ENCODE measurements at places on chromosomes 12 and 14. TPM values are rescaled to one million over a fixed set of nuclear protein-coding genes. Genes with fewer than 3 reads are reported as not detected.

The GPR137C gene
- 0.51 TPM for total RNA-seq

The MYF5 gene
- total RNA-seq, result not detected

The POTEM gene
- not detected for total RNA-seq

The SERPINA3 gene
- 7.2 TPM for total RNA-seq

The PEBP1 gene
- total RNA-seq, result 175 TPM

The DNAI7 gene
- total RNA-seq, result 0.17 TPM

The P2RX2 gene
- total RNA-seq, result not detected

The SDSL gene
- 12.4 TPM for total RNA-seq

The PLEKHG7 gene
- total RNA-seq, result not detected

The KRT79 gene
- not detected for total RNA-seq

The CELA1 gene
- total RNA-seq, result not detected

The RNASE7 gene
- not detected for total RNA-seq

The TESPA1 gene
- not detected for total RNA-seq

The SLCO1A2 gene
- not detected for total RNA-seq

The TAS2R8 gene
- total RNA-seq, result not detected

The PLCZ1 gene
- total RNA-seq, result not detected
